ENCODE measurements at places on chromosomes 16 and 17.

DNA sequence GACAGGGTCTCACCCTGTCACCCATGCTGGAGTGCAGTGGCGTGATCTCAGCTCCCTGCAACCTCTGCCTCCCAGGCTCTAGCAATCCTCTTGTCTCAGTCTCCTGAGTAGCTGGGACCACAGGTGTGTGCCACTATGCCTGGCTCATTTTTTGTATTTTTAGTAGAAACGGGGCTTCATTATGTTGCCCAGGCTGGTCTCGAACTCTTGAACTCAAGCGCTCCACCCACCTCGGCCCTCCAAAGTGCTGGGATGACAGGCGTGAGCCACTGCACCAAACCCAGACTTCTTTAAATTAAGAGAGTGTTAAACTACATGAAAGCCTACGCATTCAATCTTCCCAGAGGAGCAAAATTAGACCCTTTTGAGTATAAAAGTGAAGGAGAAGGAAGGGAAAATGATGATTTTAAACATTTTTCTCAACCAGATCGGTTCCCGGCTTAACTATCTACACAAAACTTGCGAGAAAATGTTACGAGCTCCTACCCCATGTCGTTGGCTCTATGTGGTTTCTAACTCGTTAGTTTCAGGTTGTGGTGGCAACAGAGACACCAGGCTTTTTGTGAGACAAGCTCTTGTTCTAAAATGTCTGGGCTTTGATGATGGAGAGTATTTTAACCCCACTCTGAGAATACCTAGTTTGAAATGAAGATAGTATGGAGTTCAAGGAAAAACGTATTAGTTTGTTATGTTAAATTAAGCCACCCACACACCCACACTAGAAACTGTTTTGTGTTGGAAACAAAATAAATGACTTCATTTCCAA lies 26.3 kb downstream of the STAT5B start:
- DNase-seq, result no peak

DNA sequence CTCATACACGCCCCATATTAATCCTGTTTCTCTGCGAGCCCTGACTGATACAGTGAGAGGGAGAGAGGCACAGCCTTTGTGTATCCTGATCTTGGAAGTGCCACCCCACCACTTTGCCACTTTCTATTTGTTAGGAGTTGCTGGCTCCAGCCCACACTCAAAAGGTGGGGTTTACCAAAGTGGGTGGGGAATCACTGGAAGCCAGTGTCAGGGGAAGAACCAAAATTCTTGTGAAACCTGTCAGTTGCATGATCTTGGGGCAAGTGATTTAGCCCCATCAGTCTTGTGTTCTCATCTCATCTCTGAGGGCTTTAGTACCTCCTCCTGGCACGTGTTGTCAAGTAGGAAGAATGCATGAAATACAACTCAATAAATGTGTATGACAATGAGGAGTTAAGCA lies 119.5 kb downstream of the SOX9 start:
- DNase-seq, result no peak

GRCh38 chr17:39765766-39766165 lies 28.0 kb downstream of the GRB7 start:
- DNase-seq, result no peak

- DNase-seq, result no peak
These were observed 16.6 kb upstream of the ZNF469 start for GRCh38 chr16:88366032-88366703.

DNA sequence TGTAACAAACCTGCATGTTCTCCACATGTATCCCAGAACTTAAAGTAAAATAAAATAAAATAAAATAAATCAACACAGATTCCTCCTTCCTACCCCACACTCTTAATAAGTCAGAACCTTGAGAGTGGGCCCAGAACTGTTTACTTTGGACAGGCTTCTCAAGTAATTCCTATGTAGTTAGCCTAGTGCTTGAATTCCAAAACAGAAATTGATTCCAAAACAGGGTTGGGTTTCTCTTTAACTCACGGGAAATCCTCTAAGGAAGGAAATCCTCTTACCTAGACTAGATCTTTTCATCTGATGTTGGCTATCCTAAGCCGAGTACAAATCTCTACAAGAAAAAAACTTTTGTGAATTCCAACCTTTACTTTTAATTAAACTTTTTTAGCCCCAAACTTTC lies 324.7 kb upstream of the C16orf82 start:
- no peak for DNase-seq

DNA sequence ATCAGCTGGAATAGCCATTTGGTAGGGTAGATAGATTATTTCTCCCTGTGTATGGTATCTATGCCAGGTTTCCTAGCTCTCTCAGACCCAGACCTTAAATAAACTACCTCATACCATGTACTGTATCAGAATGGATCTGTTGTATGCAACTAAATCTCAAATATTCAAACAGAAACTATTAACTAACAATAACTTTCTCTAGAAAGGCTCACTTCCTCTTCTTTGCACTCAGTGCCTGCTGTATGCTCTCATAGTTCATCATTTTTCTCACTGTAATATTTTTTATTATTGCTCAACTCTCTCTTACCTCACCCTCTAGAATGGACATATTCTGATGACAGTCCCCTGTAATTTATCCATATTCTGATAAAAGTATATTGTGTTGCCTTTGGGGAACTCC lies 182.4 kb downstream of the TOX3 start:
- DNase-seq, result no peak

GRCh38 chr17:7631398-7632380 lies 1.8 kb downstream of the SHBG start:
- DNase-seq, result no peak

DNA sequence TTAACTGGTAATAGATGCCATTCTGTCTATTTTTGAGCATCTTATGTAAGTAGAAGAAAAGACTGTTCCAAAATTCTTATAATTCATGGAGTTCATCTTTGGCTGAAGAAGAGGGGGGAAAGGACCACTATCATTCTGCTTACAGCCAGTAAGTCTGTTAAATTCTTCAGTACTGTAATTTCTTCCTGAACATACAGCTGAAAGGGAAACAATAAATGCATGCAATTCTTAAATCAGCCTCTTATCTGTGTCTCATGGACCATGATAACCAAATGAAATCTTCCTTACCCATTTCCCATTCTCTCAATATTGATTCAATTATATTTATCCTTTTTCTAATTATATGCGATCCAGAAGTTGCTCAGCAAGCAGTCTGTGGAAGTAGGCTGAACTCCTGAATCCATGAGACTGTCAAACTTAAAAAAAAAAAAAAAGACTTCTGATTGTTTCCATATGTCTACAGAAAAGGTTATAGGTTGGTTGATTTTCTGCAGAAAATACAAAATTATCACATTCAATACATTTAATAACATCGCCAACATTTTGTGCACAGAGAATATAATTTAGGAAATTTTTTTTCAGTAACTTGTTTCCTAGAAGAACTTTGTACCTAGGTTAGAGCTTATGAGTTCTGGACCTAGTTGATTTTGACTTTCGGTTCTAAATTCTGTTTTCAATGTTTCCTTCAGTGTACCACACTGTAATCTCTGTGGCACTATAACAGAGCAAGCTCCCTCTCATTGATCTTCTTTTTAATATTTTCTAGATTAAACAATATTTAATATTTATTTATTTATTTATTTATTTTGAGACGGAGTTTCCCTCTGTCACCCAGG lies 1.2 kb upstream of the ABCA9 start:
- DNase-seq, result no peak

DNA sequence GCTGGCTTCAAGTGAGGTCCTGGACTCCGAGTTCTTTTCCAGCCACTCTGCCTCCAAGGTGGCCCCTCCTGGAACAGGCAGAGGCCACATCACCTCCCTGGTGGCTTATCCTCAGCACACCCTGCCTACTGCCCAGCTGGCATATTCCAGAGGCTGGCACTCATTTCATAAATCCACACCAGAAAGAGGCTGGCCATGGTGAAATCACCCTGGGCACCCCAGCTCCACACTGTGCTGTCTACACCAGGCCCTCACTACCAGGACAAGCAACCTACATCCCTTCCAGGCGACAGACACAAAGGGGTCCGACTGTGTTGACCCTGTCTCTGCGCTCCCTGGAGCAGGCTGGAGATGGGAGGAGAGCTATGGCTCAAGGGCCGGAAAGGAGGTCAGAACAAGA lies 100.2 kb downstream of the C16orf78 start:
- DNase-seq, result peak; percentile 55

DNA sequence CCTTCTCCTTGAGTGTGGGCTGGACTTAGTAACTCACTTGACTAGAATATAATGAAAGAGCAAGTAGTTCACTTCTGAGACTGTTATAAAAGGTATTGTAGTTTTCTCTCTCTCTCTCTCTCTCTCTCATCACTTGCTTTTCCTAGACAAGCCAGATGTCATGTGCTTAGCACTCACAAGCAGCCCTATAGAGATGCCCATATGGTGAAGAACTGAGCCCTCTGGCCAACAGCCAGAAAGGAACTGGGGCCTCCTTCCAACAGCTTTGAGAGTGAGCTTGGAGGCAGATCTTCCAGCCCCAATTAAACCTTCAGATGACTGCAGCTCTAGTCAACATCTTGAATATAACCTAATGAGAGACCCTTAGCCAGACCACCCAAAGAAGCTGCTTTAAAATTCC lies 440.5 kb downstream of the GRIN2A start:
- DNase-seq, result no peak

- DNase-seq, result no peak
These were observed 24.3 kb upstream of the ADGRG1 start for GRCh38 chr16:57604177-57604576.

- DNase-seq, result no peak
These were observed 11.9 kb upstream of the HOXB2 start for GRCh38 chr17:48556576-48557401.

DNA sequence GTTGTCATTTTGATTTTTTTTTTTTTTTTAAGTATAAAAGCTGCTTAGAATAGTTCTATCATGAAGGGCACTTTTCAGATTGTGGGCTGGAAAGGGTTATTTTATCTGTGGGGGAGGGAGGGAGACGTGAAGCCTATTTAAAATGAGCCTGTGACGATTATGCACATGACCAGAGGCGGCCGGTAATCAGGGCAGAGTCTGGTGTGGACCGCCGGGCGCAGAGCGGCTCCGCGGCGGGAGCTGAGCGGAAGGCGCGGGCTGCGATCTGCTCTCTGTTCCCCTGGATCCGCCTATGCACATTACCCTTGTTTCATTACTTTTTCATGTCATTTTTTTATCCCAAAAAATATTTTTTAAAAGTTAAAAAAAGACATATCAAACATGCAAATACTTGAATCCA lies 23.5 kb downstream of the TMC6 start:
- DNase-seq, result no peak

DNA sequence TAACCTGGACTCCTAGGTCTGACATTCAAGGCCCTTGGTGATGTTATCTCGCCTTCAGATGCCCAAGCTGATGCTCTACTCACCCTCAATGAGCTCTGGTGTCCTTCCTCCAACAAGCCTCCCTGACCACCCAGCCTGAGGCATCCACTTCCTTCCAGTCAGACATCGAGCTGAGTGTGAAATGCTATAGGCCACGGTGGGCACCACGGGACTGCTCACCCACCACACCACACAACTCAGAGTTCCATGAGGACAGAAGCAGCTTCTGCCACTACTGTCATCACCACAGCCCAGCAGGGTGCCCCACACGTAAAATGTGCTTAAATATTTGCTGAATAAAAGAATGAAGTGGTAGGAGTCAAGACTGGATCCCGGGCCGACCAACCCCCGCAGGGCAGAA lies 12.0 kb downstream of the CREBBP start:
- DNase-seq, result no peak

GRCh38 chr16:17832738-17833137 lies 362.0 kb upstream of the XYLT1 start:
- DNase-seq, result no peak

GRCh38 chr16:57893559-57894389 lies 77.2 kb downstream of the CNGB1 start:
- DNase-seq, result peak; percentile 72

DNA sequence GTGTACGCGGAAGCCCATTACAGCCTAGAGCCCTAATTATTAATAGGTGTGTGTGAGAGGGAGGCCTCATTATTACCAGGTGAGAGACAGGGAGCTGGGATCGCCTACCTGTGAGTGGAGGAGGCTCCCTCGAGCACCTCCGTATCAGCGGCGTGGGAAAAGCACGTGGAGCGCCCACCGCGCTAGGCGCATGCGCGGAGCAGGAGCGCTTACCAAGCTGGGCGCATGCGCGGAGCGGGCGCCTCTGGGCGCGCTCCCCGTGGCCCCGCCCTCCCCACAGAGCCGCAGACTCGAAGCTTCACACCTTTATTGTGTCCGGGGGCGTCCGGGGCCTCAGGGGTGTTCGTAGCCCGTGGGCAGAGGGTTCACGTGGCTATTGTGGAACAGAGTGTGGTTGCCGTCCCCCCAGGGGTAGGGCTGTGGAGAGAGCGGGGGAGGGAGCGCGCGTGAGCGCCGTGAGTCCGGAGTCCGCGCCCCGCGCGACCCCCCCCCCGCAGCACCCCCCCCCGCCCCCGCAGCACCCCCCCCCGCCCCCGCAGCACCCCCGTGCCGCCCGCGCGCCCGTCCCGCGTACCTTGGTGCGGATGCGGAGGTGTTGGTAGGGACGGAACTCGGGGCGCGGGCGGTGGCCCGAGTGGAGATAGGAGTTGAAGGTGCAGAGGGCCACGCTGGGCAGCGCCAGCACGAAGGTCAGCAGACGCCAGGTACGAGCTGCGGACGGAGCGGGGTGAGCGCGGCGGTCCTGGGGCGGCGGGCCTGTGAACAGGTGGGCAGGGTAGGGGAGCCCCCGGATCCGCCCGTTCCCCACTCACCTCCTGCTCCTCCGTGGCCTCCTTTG lies 500 bp downstream of the COX6A2 start:
- peak; percentile 81 for DNase-seq

DNA sequence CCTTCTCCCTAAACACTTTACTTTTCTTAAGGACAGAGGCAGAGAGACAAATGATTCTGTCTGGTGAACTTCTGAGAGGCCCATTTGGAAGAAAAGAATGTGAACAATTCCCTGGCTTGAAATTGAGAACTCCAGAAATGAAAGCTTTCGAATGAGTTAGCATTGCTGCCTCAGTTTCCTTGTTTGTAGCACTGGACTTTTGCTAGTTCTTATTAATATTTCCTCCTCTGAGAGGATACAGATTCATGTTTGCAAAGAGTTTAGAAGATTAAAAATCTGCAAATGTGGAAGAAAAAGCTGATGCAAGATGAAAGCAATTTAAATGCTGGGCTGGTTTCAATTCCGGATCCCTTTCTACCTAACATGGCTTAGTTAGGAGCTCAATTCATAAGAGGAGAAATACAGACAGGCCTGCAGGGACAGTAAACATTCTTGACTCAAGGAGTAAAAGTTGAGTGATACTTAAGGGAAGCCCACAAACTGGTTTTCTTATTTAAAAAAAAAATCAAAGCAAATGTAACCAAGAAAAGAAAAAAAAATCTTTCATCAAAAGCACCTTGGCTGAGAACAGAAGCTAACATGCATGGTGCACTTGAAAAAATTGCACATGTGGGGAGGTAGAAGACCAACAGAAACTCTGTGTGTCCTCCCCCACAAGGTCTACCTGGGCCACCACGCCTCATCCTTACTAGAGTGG lies 27.1 kb downstream of the HNF1B start:
- peak; percentile 75 for DNase-seq
